GM19239 (cell line): ENCODE measurements at places on chromosomes 1 and 21.
A peak's percentile ranks its signal among the peaks of the same experiment; 100 is the strongest.

GRCh38 chr1:21724570-21724969 lies 55.4 kb upstream of the RAP1GAP start:
- DNase-seq, result no peak

- DNase-seq, result no peak
Observed at GRCh38 chr21:32807717-32808380, 36.3 kb upstream of the PAXBP1 start.

DNA sequence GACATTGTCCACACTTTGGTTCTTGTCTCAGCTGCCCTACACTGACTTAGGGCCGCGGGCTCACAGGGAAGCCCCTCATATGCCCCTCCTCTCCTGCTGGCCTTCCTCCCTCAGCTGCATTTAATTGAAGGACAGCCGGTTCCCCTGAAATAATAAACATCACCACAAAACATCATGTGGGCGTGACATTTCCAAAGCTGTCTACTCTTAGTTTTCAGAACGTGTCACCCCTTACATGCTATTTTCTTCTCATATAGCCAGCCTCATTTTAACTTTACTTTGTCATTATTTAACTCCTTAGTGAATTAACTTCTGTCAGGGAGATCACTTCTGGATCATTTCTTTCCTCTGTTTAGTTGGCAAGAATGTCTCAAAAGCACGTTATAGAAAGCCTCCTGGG lies 103.2 kb downstream of the COLGALT2 start:
- no peak for DNase-seq

DNA sequence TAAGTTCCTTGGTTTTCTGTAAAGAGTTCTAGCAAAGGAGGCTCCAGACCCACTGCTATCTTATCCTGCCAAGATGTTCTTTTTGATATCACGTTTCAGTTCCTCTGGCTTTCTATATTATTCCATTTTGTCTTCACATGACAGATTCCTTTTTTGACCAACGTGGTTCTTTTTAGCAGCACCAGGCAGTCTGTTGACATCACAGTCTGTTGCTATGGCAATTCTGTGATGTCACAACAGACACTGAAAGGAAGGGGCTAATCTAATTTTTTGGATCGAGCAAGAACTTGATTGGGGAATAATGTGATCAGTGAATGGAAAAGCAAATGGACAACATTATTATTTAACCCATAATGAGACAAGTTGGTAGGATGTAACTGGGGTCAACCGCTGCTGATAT lies 64.5 kb upstream of the GOLT1A start:
- DNase-seq, result no peak

GRCh38 chr1:24888971-24889676 lies 41.0 kb downstream of the RUNX3 start:
- no peak for DNase-seq

DNA sequence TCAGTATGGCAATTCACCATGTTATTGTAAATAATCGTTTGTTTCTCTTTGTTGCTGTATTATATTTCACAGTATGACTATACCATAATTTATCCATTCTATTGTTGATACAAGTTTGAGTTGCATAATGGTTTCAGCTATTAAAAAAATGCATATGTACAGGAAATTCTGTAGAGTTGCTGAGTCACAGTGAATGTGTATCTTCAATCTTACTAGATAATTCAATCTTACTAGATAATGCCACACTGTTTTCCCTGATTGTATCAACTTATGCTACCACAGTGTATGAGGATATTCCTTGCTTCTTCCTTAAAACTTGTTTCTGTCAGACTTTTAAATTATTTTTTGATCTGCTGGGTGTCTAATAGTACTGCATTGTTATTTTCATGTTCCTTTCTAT lies 3.5 kb upstream of the COA6 start:
- no peak for DNase-seq

GRCh38 chr1:39639305-39640130 lies at the start of gene HEYL:
Gene HEYL, minus strand, starts transcription at chr1:39639643. Its CDS starts 18 bp downstream, at chr1:39639625.
- peak; percentile 71 for DNase-seq

GRCh38 chr1:202572867-202573266 lies 137.4 kb downstream of the SYT2 start:
- DNase-seq, result no peak

GRCh38 chr1:203626910-203627246 lies 246 bp downstream of the ATP2B4 start:
- no peak for DNase-seq

GRCh38 chr21:42580793-42581321 lies 67.2 kb downstream of the SLC37A1 start:
- DNase-seq, result no peak

DNA sequence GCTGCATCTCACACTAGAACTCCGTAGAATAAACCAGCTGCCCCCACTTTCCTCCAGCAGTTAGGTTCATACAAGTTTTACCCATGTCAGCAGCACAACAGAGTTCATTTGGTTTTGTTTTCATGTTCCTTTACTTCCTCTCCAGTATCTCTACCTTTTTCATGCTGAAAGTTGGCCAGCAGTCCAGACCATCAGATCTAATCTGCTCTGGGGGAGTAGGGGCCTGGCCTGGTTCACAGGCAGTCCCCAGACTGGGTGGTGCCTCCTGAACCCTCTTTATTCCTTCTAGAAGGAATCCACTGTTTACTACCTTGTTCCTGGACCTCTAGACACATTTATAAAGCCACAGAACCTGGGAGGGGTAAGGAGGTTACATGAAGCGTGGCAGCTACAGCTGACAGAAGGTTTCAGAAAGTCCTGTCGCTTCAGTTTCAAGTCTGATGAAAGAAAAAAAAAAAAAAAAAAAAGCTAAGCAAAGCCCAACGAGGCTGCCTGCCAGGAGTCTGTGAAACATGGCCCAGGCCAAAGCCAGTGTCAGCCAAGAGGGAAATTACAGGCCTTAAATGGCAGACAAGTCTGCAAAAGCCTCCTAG lies 184.6 kb upstream of the JUN start:
- DNase-seq, result peak; percentile 37

GRCh38 chr1:25494952-25495351 lies 48.5 kb upstream of the LDLRAP1 start:
- no peak for DNase-seq

- DNase-seq, result no peak
Observed at GRCh38 chr1:242245255-242245654, 246.4 kb upstream of the MAP1LC3C start.

DNA sequence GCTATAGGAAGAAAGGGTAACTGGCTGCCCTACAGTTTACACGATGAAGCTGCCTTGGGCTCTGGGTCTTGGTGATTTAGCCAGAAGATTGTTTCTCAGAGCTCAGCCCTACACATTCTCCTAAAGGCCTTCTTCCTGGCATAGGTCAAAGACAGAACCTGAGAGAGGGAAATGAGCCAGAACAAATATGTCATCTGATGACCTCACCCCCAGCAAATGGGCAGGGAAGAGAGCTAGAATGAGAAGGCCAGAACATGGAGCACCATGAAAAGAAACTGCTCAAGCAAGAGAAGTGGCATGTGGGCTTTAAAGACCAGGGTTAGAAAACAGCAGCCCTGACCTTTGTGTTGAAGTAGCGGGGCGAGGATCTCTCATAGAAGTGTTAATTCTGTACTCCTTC lies 5.5 kb upstream of the ILDR2 start:
- no peak for DNase-seq

DNA sequence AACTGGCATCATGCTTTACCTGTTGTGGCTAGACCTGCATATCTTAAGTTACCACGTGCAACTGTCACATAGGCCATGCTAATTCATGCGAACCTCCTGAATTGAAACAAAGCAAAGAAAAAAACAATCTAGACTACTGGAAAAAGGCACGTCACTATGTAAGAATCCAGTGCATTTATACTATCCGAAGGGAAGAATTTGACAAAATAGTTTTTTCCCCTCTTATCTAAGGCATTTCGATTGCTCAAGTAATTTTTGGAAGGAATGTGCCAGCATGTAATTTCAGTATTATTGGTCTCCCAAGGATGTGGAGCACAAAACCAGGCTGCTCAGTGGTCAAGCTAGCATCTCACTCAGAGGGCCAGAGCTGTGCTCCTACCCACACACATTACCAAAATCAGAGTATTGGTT lies 31.5 kb upstream of the C1orf198 start:
- no peak for DNase-seq

- DNase-seq, result no peak
Observed at GRCh38 chr1:17118706-17119075, 560 bp downstream of the PADI2 start.

- no peak for DNase-seq
Observed at GRCh38 chr1:12433323-12434053, 184.5 kb downstream of the DHRS3 start.

- DNase-seq, result no peak
Observed at GRCh38 chr1:15038232-15039016, 115.1 kb upstream of the TMEM51 start.

DNA sequence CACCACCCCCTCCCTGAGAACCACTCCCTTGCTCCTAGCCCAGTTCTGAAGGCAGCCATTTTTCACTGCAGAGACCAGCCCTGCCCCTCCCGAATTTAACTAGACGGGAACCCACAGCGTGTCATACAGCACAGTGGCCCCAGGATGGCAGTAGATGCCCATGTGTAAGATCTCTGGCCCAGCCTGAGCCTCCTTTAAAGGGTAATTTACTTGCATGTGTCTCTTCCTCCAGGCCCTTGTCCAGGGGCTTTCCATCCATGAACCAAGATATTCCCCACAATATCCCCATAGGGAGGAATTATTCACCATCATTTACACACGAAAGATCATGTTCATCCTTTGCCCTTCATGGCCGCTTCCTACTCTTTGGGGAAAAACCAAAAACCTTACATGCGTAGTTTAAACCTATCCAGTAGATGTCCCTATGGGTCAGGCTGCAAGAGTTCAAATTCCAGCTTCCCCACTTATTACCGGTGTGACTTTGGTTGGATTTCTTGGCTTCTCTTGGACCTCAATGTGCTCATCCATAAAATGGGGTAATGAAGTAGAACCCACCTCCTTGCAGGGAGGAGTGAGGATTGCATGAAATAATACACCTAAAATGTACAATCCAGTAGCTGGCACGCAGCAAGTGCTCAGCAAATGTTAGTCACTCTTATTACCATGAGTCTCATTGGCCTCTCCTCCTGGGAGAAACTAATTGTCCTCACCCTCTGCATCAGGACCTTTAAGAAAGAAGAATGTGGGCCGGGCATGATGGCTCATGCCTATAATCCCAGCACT lies 4.0 kb upstream of the LACTBL1 start:
- peak; percentile 56 for DNase-seq

DNA sequence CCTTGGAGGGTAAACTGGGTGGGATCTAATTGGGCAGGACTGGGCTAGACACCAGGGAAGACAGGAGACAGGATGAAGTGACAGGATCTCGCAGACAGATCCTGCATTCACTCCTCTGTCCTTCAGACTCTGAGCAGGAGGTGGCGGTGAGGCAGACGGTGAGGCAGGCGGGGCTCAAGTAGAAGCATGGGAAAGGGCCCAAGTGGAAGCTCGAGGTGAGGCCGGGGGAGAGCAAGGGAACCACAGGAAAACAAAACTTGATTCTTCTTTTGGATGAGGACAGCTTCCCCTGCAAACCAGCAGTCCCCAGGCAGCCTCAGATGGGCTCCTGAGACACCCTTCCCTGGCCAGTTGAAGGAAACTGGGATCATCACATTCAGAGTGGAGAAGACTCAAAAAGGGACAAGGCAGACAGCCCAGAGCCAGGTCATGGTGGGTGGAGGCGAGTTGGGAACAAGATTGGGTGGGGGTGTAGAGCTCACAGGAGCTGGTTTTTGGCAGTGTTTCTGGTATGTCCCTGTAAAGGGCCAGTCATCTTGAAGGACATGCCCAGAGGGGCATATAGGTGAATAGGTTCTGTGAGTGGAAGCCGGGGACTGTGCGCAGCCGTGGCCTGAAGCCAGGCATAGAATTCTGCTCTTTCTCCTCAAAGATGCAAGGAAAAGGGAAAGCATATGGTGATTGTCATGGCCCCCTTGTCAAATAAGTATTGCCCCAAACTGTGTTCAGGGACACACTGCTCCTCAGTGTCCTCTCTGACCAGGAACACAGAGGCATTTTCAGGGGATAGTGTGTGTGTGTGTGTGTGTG lies 18.0 kb downstream of the INKA2 start:
- no peak for DNase-seq

GRCh38 chr1:200336901-200337391 lies 72.9 kb downstream of the ZNF281 start:
- DNase-seq, result no peak

DNA sequence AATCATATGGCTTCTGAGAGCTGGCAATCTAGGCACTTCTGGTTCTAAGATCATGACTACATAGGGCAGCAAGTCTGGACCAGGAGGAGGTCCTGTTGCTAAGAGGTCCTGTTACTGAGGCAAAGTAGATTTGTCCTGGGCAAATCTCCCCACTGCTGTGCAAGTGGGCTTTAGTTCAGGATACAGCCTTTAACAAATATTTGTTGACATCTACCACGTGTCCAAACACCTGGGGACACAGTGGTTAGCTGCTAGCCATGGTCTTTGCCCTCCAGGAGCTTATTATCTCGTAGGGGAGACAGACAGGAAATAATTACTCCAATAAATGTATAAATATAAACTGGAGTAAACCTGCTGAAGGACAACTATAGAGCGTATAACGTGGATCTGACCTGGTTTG lies 3.2 kb downstream of the CGN start:
- DNase-seq, result no peak

DNA sequence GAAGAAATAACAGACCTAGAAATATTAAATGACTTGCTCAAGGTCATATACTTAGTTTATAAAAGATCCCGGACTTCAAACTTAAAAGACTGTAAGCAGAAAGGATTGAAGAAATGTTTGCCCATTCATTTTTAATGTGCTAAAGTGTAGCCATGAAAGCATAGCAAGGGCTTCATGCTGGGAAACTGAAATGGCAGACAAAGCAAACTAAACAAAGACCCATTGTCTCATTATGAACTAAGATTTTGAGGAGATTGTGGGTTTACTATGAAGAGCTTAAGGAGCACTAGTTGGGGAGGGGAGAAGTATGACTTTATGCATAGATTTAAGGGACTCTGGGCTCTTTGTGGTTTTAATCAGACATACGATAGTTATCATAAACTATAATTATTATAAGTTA lies 26.3 kb downstream of the ADAMTS1 start:
- DNase-seq, result no peak

GRCh38 chr1:29393451-29393826 lies 157.1 kb downstream of the PTPRU start:
- no peak for DNase-seq

- DNase-seq, result no peak
Observed at GRCh38 chr1:215228193-215228592, 145.7 kb downstream of the KCNK2 start.

DNA sequence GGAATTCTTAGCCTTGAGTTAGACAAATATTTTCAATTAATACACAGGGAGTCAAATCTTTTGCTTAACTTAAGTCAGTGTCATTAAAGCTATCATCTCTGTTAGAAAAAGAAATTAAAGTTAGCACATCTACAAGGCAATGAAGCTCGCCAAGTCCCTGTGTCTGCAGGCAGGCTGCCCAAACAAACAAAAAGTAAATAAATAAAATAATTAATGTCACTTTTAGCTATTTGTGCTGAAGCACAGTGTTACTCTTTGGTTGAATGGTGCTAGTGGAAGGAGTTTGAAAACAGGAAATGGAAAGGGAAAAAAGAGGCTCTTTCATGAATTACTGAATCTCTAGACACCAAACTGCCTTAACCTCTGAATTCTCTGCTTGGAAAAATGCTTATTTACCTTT lies 37.1 kb upstream of the COL11A1 start:
- no peak for DNase-seq
